NCI-H226 (cell line): ENCODE measurements at places on chromosomes 6 and 20.
A peak's percentile ranks its signal among the peaks of the same experiment; 100 is the strongest.

DNA sequence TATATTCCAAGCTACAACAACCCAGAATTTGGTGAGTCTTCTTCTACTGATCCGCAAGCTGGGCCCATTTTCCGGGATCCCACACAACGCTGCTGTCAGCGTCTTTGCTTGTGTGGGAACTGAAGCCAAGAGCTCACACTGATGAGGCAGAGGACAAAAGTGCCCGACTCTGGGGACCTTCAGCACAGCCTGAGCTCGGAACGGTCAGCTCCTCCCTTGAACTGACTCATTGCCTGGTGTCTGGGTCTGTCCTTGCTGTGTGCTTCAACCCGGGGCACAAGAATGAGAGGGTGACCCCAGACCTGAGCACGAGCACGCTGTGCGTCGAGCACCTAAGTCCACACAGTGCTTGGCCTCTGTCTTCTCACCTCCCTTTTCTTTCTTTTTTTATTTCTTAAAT lies 33.5 kb downstream of the DACT2 start:
- DNase-seq: no peak

DNA sequence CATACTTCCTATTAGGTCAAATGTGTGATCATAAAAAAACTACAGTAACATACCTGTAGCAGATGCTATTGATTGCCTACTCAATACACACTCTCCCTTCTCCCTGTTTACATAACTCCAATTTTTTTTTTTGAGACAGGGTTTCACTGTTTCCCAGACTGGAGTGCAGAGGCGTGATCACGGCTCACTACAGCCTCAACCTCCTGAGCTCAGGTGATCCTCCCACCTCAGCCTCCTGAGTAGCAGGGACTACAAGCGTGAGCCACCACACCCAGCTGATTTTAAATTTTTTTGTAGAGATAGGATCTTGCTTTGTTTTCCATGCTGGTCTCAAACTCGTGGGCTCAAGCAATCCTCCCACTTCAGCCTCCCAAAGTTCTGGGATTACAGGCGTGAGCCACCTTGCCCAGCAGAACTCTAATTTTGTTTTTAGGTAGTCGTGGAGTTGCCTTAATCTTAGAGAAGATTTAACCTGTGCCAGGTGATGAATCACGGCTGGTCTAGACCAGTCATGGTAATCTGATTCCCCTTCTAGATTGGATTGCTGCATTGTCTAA lies 14.0 kb upstream of the KIF3B start:
- no peak for DNase-seq

DNA sequence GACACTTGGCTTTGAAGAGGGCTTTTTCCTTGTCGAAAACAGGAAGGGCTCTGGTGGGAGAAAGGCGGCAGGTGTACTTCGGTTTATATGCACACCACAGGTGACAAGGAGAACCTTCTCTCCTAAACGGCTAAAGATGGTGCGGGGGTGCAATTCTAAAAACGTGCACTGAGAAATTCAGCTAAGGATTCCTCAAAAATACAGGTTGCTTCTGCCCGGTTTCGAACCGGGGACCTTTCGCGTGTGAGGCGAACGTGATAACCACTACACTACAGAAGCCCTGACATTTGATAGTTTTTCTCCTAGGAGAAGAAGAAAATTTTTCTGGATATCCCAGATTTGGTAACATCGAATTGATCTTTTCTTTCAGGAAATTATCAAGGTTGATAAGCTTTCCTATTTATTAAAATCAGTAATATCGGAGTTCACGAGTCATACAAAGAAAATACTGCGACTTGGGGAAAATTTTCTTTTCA lies 32.0 kb downstream of the POM121L2 start:
- peak; percentile 50 for DNase-seq

GRCh38 chr20:20462185-20462584 lies 94.3 kb downstream of the INSM1 start:
- no peak for DNase-seq

DNA sequence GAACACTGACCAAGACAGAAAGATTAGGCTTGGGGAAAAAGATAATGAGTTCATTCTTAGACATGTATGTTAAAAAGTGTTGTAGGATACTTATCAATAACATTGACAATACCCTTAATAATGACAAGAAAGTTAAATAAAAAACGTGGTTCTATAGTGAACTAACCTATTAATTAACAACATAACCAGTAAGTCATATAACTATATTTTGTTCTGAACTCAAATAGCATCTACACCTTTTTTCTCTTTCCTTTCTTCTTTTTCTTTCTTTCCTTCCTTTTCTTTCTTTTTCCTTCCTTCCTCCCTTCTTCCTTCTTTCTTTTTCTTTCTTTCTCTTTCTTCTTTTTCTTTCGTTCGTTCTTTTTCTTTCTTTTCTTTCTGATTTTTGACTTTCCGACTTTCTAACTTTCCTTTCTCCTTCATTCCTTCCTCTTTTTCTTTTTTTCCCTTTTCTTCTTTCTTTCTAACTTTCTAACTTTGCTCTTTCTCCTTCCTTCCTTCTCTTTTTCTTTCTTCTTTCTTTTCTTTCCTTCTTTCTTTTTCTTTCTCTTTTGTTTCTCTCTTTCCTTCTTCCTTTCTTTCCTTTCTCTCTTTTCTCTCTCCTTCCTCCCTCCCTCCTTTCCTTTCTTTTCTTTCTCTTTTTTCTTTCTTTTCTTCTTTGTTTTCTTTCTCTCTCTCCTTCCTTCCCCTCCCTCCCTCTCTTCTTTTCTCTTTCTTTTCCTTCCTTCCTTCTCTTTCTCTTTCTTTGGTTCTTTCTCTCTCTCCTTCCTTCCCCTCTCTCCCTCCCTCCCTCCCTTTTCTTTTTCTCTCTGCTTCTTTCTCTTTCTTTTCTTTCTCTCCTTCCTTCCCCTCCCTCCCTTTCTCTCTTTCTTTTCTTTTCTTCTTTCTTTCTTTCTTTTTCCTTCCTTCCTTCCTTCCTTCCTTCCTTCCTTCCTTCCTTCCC lies 24.6 kb downstream of the PRSS35 start:
- no peak for DNase-seq
